ENCODE measurements at places on chromosomes 2 and 18. TPM values are rescaled to one million over a fixed set of nuclear protein-coding genes. Genes with fewer than 3 reads are reported as not detected.

The ATP6V1B1 gene
- polyA plus RNA-seq = 17.0 TPM

GRCh38 chr2:175914846-175915245 is 87.2 kb downstream of the LNPK start:
- no peaks in the 10 kb centered on the region for H3K27me3 ChIP-seq
- no peaks in the 10 kb centered on the region for H3K4me1 ChIP-seq
- no peaks in the 10 kb centered on the region for H3K36me3 ChIP-seq
- DNase-seq = no peak

The NEUROD1 gene
- polyA plus RNA-seq = 8.7 TPM

The AGXT gene
- 0.07 TPM for polyA plus RNA-seq

DNA sequence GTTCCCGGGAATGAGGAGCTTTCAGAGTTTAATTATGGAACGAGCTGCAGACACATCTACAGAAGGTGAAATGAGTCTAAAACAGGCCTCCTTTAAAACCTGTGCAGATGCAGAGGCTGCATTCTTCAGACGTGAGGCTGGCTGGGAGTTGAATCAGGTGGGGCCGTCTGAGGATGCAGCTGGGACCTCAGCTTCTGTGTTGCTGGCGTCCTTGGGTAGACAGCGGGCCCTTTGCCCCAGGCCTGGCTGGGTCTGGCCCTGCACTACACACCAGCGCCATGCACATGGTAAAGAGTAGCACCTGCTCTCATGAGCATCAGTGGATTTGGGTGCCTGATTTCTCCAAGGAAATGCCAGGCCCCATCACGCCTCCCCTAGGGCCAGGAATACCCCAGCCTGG is 67.3 kb downstream of the TMEM18 start:
- H3K4me1 ChIP-seq = no peaks in the 10 kb centered on the region

DNA sequence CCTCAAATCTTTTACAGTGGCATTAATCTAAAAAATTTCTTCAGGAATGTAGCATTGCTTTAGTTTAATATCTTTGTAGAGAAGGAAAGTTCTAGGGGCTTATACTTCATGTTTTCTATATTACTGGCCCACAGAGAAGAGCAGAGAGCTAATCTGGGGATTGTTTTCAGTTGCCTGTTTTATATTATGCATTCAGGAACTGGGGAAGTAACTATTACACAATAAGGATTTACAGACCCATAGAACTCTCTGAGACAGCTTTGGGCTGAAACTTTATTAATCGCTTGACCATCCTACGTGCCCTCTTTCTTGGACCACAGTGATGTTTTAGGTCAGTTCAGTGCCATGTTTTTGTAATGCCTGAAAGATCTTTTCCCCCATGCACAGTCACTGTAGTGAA is 29.9 kb downstream of the BIRC6 start:
- no peak overlapping the region for H3K27ac ChIP-seq
- H3K4me1 ChIP-seq = no peaks in the 10 kb centered on the region
- no peaks in the 10 kb centered on the region for H3K27me3 ChIP-seq
- no peak overlapping the region for H3K4me3 ChIP-seq
- no peaks in the 10 kb centered on the region for H3K36me3 ChIP-seq
- no peak for DNase-seq

GRCh38 chr2:33518200-33518599 is 41.8 kb downstream of the RASGRP3 start:
- H3K27ac ChIP-seq = no peak overlapping the region
- H3K27me3 ChIP-seq = no peaks in the 10 kb centered on the region
- no peak for DNase-seq
- no peaks in the 10 kb centered on the region for H3K36me3 ChIP-seq
- H3K4me1 ChIP-seq = no peaks in the 10 kb centered on the region

The OSGEPL1 gene
- polyA plus RNA-seq = 2.8 TPM

- H3K27ac ChIP-seq = no peak overlapping the region
- DNase-seq = no peak
- H3K4me1 ChIP-seq = no peaks in the 10 kb centered on the region
- no peaks in the 10 kb centered on the region for H3K27me3 ChIP-seq
- no peaks in the 10 kb centered on the region for H3K36me3 ChIP-seq
- no peak overlapping the region for H3K4me3 ChIP-seq
These were observed 237.0 kb downstream of the ZNF804A start for GRCh38 chr2:184835398-184835715.

DNA sequence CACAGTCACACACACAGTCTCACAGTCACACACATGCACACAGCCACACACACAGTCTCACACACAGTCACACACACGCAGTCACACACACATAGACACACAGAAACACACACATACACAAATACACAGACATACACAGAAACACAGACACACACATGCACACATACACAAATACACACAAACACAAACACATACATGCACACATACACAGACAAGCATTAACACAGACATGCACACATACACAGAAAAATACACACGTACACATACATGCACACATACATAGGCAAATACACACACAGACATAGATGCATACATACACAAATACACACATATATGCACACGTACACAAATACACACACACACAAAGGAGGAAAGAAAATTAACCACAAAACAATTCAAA is 150.5 kb downstream of the ALK start:
- H3K4me3 ChIP-seq = no peak overlapping the region
- no peak for DNase-seq
- H3K27ac ChIP-seq = no peak overlapping the region
- no peaks in the 10 kb centered on the region for H3K27me3 ChIP-seq
- H3K36me3 ChIP-seq = no peaks in the 10 kb centered on the region
- H3K4me1 ChIP-seq = no peaks in the 10 kb centered on the region

The HES6 gene
- polyA plus RNA-seq = 22.7 TPM

DNA sequence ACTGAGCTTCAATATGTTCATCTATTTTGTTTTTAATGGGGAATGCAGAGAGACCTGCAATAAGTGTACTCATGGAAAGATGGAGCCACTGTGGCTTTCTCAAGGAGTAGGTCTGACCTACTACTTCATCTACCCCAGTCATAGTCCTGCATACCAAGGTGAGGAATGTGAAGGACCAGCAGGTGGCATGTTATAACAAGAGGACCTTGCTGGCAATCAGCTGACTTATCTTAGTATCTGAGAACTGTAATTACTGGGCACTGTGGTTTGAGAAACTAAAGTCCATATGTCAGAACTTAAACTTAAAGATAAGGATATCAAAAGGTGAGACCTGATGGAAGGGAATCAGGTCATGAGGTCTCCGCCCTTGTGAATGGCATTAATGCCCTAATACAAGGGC is 1104.2 kb downstream of the BCL11A start:
- no peak for DNase-seq
- no peak overlapping the region for H3K27ac ChIP-seq
- H3K4me1 ChIP-seq = no peaks in the 10 kb centered on the region
- no peaks in the 10 kb centered on the region for H3K36me3 ChIP-seq

DNA sequence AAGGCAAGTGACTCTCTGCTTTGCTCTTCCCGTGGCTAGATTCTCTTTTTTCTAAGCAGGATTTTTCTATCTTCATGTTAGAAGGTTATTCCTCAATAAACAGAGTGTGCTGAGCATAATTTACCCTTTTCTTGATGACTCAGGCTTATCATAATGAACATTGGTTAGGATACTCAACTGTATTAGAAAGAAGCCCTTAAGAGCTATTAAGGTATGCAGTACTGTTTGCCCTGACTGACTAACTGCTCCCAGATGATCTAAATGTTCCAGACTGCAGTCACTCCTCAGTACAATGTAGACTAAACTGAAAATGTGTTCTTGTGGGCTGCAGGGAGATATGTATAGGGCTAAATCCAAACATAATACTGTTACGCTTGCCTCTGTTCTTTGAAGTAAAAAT is 687.8 kb downstream of the NUP35 start:
- H3K27ac ChIP-seq = no peak overlapping the region
- no peaks in the 10 kb centered on the region for H3K36me3 ChIP-seq
- no peaks in the 10 kb centered on the region for H3K27me3 ChIP-seq
- DNase-seq = no peak
- no peaks in the 10 kb centered on the region for H3K4me1 ChIP-seq

DNA sequence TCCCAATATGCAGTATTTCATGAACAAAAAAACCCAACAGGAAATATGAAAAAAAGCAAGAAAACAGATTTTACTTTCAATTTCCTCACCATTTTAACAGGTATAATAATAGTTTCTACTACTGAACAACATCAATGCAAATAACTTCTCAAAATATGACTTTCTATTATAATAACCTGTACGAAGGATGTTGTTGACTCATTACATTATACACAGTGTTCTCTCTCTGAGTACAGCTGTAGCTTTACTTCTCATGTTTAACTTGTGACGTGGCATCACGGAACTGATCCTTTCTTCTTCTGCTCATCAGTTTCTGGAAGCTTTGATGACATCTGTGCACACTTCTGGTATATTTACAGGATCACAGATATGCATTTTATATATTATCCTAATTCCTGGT is 40.0 kb downstream of the FAM228A start:
- peaks cover 62% of the 10 kb centered on the region for H3K36me3 ChIP-seq
- no peak overlapping the region for H3K4me3 ChIP-seq
- H3K27ac ChIP-seq = no peak overlapping the region
- DNase-seq = no peak

- H3K4me1 ChIP-seq = no peaks in the 10 kb centered on the region
- no peak overlapping the region for H3K4me3 ChIP-seq
- H3K27ac ChIP-seq = no peak overlapping the region
- H3K36me3 ChIP-seq = no peaks in the 10 kb centered on the region
- H3K27me3 ChIP-seq = peaks cover 63% of the 10 kb centered on the region
These were observed 3.0 kb upstream of the SKOR2 start for GRCh38 chr18:47254341-47254939.

- no peaks in the 10 kb centered on the region for H3K4me1 ChIP-seq
- H3K36me3 ChIP-seq = no peaks in the 10 kb centered on the region
- no peaks in the 10 kb centered on the region for H3K27me3 ChIP-seq
These were observed 54.8 kb downstream of the HS6ST1 start for GRCh38 chr2:128263902-128264331.

- peak overlapping the region; percentile 85 for H3K4me3 ChIP-seq
- H3K27me3 ChIP-seq = no peaks in the 10 kb centered on the region
- peak overlapping the region; percentile 83 for H3K27ac ChIP-seq
These were observed 558 bp downstream of the TTC39C start for GRCh38 chr18:24014986-24015638.

- DNase-seq = no peak
- H3K4me1 ChIP-seq = no peaks in the 10 kb centered on the region
- H3K36me3 ChIP-seq = no peaks in the 10 kb centered on the region
These were observed 73.8 kb downstream of the TMEM18 start for GRCh38 chr2:603427-603826.

DNA sequence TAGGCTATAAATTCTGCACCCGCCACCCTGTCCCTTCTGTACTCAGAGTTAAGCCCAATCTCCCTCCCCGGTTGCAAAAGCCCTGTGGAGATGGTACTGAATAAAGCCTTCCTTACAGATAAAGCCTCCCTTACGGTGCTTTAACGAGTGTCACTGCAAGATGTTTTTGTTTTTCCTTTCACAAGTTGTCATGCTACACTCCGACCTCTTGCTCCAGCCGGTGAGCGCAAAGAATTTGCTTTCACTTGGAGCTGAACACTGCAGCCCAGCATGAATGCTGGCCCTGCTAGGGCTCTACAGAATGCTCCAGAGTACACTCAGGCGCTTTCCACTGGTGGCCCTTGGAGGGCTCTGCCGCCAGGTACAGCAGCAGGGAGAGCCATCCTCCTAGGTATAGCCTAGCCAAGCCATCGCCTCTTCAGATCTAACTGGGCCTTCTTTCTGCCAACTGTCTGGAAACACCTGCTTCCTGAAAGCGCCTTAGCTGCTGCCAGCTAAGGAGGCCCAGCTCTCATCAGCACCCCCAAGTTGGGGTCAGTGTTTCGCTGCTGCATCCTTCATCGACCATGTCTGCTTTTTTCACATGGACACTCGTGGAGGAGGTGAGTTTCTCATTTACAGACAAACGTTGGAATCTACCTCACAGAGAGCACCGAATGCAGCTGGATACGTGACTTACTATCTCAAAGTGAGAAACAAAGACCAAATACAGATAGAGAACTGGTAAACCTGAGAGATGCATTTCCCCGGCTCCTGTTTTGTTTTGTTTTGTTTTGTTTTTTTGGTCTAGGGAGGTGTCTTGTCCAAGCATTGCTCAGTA is 13.4 kb upstream of the CREG2 start:
- H3K4me3 ChIP-seq = no peak overlapping the region
- no peaks in the 10 kb centered on the region for H3K4me1 ChIP-seq
- H3K36me3 ChIP-seq = no peaks in the 10 kb centered on the region
- H3K27me3 ChIP-seq = no peaks in the 10 kb centered on the region
- no peak overlapping the region for H3K27ac ChIP-seq

- no peaks in the 10 kb centered on the region for H3K36me3 ChIP-seq
- H3K4me3 ChIP-seq = no peak overlapping the region
- H3K27ac ChIP-seq = no peak overlapping the region
These were observed 18.3 kb downstream of the ROCK2 start for GRCh38 chr2:11325961-11326676.

- H3K27ac ChIP-seq = no peak overlapping the region
- H3K27me3 ChIP-seq = no peaks in the 10 kb centered on the region
- DNase-seq = no peak
- no peak overlapping the region for H3K4me3 ChIP-seq
- H3K4me1 ChIP-seq = no peaks in the 10 kb centered on the region
- no peaks in the 10 kb centered on the region for H3K36me3 ChIP-seq
These were observed 71.7 kb downstream of the TPGS2 start for GRCh38 chr18:36757081-36757480.

DNA sequence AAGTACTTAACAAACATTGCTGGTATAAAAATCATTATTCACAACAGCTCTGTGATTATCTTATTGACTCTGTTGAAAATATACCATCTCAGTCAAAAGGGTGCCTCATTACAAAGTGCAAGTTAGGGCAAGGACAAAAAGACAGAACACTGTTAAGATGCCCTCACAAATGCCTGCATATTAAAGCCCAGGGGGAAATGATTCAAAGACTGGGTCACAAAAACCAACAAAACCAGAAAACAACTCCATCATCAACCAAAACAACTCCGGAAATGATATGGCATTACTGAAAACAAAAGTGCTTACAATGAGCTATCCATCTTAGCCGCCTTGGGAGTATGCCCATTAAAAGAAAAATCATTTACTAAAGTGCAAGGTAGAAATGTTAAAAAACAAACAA is 9.9 kb downstream of the PLA2R1 start:
- no peak overlapping the region for H3K4me3 ChIP-seq
- no peaks in the 10 kb centered on the region for H3K27me3 ChIP-seq
- no peak overlapping the region for H3K27ac ChIP-seq
- DNase-seq = no peak
- H3K4me1 ChIP-seq = no peaks in the 10 kb centered on the region

DNA sequence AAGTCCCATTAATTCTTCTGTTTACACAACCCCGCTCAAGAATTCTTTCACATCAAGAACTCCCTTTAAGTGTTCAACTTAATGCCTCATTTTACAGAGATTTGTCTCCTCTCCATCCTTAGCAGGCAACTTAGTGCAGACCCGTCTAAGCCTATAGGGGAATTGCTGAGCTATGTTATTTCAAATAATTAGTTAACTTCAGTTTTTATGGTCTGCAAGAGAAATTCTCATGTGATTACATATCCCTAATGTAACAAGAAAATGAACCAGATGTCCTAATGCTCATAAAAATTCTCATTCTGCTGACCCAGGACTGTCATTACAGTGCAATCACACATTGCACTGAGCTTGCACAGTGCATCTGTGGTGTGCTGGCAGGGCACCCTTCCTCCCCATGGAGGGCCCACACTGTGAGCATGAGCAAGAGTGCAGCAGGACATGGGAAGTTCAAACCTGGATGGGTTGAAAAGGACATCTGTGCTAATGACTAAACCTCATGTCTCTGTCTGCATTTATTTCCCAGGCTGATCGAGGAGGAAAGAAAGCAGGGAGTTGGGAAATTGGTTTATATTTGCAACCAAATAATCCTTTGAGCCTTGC is 97.1 kb downstream of the COL5A2 start:
- H3K27ac ChIP-seq = no peak overlapping the region
- H3K4me3 ChIP-seq = no peak overlapping the region

Data from pancreas (tissue), 10 donors.